ENCODE measurements at places on chromosomes 16 and 17. TPM values are rescaled to one million over a fixed set of nuclear protein-coding genes. Genes with fewer than 3 reads are reported as not detected.

The MFAP4 gene
- total RNA-seq = not detected

The CFAP52 gene
- total RNA-seq = not detected

The COG8 gene
- 29.3 TPM for total RNA-seq

The TBC1D3 gene
- total RNA-seq = 3.6 TPM

The SLC4A1 gene
- not detected for total RNA-seq

The FOXJ1 gene
- total RNA-seq = not detected

The CDRT4 gene
- total RNA-seq = 19.6 TPM

The SULT1A2 gene
- total RNA-seq = 0.76 TPM

The LITAF gene
- total RNA-seq = 161 TPM

The HSPB9 gene
- total RNA-seq = not detected

The RHBDL1 gene
- 3.0 TPM for total RNA-seq

The CLTC gene
- 240 TPM for total RNA-seq

The KRTAP16-1 gene
- total RNA-seq = not detected

The SETD1A gene
- 15.8 TPM for total RNA-seq

The GNGT2 gene
- total RNA-seq = not detected

The MEOX1 gene
- total RNA-seq = not detected

The ITGA2B gene
- 0.52 TPM for total RNA-seq

The KRTAP4-5 gene
- not detected for total RNA-seq

The MSLN gene
- total RNA-seq = 25.2 TPM

The OR2C1 gene
- not detected for total RNA-seq

The CCDC40 gene
- total RNA-seq = 4.8 TPM

The GAS7 gene
- not detected for total RNA-seq

The DNAAF8 gene
- total RNA-seq = 0.56 TPM

The ITGA3 gene
- total RNA-seq = 588 TPM

The CHST6 gene
- 0.16 TPM for total RNA-seq

The MAF gene
- total RNA-seq = 0.47 TPM

The SLC2A4 gene
- total RNA-seq = not detected

The MARCHF10 gene
- total RNA-seq = not detected

The PDILT gene
- not detected for total RNA-seq

The SLC16A13 gene
- total RNA-seq = 11.1 TPM

The HSD17B1 gene
- 13.0 TPM for total RNA-seq

The TBC1D26 gene
- total RNA-seq = not detected

The SLC22A31 gene
- not detected for total RNA-seq

The TOM1L1 gene
- total RNA-seq = 157 TPM

The PLA2G10 gene
- not detected for total RNA-seq

The SLC16A3 gene
- 350 TPM for total RNA-seq

The NCBP3 gene
- total RNA-seq = 52.5 TPM

The OR4D1 gene
- total RNA-seq = not detected

The IGF2BP1 gene
- total RNA-seq = 0.02 TPM

The TBX2 gene
- total RNA-seq = 1.5 TPM

The MILR1 gene
- 9.8 TPM for total RNA-seq

The NTN1 gene
- 0.10 TPM for total RNA-seq

The FAM234A gene
- 67.3 TPM for total RNA-seq

Data from MCF 10A (cell line).